RPMI7951 (cell line): ENCODE measurements at places on chromosomes 2 and 18. TPM values are rescaled to one million over a fixed set of nuclear protein-coding genes. Genes with fewer than 3 reads are reported as not detected.

LIMS3 gene
- 3.0 and 3.1 TPM in 2 replicates for total RNA-seq

- DNase-seq, result no peak
Measured at GRCh38 chr18:75141734-75142133, 67.2 kb downstream of the PTGR3 start.

- no peak for DNase-seq
Measured at GRCh38 chr18:1273469-1273868, 368.8 kb downstream of the ADCYAP1 start.

SERPINB5 gene
- not detected in 2 replicates for total RNA-seq

GRCh38 chr2:138032334-138032733, 68.1 kb downstream of the HNMT start:
- DNase-seq, result no peak

DNA sequence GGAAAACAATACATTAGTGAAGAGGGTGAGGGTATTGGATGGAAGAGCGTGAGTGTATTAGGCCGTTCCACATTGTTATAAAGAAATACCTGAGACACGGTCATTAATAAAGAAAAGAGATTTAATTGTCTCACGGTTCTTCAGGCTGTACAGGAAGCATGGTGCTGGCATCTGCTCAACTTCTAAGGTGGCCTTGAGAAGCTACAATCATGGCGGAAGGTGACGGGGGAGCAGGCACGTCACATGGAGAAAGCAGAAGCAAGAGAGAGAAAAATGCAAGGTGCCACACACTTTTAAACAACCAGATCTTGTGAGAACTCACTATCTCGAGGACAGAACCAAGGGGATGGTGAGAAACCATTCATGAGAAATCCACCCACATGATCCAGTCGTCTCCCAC, 18.2 kb downstream of the HPCAL1 start:
- DNase-seq, result no peak

- no peak for DNase-seq
Measured at GRCh38 chr2:61221819-61222218, 59.8 kb downstream of the C2orf74 start.

GRCh38 chr2:137675584-137676327, 288.5 kb upstream of the HNMT start:
- no peak for DNase-seq

DOCK10 gene
- 42.8 and 45.6 TPM in 2 replicates for total RNA-seq

ZEB2 gene
- 24.0 and 32.3 TPM in 2 replicates for total RNA-seq

- no peak for DNase-seq
Measured at GRCh38 chr2:157787364-157787938, 88.7 kb downstream of the ACVR1 start.

DOK1 gene
- 1.8 and 3.1 TPM in 2 replicates for total RNA-seq

- no peak for DNase-seq
Measured at GRCh38 chr18:22817844-22818243, 115.3 kb upstream of the RBBP8 start.

CKAP2L gene
- 47.1 and 61.9 TPM in 2 replicates for total RNA-seq

MGAT5 gene
- 23.9 and 31.0 TPM in 2 replicates for total RNA-seq

ABCG5 gene
- total RNA-seq, result not detected in 2 replicates

STAMBP gene
- 39.6 and 50.2 TPM in 2 replicates for total RNA-seq

DNA sequence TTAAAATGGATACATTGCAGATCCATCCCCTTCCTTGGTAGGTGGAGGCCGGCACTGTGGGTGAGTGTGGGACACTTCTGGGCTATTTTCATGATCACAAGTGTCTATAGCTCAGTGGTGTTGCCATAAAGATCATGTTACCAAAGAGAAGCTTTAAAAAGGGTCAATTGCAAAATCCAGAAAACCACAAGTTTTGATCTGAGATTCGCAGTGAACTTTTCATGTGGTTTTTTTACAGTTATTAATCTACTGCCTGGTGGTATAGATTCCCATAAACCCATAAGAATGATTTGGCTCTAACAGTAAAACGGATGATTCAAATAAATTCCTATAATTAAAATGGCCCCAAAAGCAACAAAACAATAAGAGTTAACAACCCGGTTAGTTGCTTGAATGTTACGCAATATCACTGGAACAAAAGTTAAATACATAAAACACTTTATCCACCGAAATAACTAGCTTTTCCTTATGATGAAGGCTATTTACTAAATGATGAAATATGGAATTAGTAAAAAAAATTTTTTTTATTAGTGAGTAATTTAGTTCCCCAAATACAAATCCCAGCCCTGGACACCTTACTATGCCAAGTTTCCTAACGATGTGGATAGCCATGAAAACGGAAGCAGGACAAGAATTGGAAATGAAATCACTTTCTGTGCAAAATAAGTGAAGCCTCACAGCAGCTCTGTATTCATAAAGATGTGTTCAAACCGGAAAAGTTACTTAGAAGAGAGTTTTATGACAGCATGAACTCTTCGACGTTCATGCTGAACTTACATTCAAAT, 95.6 kb upstream of the THOC1 start:
- peak; percentile 93 for DNase-seq

DNA sequence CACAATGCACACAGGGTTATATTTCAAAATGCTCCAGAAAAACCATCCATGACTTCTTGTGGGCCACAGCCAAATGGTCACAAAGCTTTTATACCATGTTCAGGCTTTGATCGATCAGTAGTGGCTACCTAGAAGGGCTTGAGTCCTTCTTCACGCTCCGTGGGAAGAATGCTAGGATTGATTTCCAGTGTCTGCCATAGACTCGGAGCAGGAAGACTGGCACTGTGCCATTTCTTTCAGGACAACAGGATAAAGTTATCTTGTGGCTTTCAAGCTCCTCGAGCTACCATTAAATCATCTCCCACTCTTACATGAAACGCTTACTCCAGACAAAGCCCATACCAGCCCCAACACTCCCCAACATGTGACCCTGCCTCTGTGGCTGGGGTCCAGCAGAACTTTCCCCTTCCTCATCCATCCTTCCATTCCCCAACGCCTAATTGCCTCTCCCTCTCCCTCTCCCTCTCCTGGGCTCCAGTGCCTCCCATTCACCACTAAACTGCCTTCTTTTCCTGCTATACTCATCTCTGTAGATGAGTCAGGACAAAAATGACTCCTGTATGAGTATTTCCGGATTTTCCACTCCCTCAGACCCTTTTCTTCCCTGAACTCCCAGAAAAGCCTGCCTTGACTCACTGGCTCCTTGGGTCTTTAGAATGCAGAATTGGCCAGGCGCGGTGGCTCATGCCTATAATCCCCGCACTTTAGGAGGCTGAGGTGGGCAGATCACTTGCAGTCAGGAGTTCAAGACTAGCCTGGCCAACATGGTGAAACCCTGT, 40.9 kb downstream of the ADD2 start:
- peak; percentile 70 for DNase-seq

DNA sequence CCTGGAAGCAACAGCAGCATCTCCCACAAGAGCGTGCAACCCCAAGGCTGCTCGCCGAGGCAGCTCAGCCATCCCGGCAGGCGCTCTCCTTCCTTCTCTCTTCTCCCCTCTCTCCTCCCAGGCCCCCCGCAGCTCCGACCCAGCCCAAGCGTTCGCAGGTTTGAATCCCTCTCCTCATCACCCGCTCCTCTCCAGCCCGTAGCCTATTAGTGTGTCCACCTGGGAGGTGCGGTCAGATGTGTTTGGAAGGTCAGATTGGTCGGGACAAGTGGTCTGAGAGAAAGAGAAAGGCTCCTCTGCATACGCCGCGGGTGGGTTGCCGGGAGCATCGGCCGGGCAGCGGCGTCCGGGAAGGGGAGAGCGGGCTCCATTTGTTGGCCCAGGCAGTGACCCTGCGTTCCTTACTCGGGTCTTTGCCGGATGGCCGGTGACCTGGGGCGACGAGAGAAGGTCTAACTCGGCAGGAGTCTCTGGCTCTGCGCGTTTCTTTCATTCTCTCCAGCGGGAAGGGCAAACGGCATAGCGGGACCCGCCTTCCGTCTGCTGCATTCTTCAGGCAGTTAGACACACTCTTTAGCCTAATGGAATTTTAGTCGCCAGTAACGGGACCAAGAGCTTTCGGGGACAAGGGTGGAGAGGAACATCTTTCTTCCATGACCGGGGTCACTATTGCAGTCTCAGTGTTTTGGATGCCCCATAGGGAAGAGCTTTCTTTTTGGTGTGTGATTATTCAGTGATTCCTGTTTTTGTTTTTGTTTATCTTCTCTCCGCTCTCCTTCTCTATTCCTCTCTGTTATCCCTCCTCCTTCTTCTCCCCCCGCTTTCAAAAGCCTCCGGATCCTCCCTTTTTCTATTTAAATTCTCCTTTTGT, 1.1 kb upstream of the TMEFF2 start:
- peak; percentile 44 for DNase-seq

GRCh38 chr2:171325886-171326585, 107.8 kb downstream of the METTL8 start:
- DNase-seq, result no peak

DNA sequence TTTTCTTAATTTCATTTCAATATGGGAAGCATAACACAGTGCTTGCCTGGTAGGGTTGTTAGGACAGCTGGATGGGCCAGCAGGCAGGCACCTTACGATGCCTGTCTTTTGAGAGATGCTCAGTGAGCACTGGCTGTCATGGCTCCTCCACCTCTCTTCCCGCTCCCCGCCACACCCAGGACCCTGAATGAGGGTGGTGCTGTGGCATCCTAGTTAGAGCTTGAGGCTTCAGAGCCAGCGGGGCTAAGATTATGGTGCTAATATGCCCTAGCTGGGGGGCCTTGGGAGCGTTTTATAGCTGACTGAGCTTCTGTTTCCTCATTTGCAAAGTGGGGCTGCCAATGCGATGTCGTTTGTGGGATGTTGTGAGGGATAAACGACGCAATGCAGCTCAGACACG, 37.7 kb downstream of the ASB1 start:
- no peak for DNase-seq

DNA sequence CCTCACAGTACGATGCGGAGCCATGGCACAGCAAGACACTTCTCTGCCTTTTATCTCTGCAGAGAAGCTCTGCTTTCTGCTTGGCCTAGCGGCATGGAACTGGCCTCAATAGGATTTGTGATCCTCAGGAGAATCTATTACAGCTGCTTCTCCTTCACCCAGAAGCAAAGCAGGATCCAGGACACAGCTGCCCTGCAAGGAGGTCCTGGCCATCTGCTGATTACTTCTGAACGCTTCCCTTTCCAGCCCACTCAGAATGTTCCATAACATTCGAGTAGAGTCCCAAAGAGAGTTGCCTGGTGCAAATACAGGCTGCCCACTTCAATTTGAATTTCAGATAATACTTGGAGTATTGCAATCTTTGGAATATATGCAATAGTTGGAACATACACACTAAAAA, 29.2 kb upstream of the KCNS3 start:
- no peak for DNase-seq

DNA sequence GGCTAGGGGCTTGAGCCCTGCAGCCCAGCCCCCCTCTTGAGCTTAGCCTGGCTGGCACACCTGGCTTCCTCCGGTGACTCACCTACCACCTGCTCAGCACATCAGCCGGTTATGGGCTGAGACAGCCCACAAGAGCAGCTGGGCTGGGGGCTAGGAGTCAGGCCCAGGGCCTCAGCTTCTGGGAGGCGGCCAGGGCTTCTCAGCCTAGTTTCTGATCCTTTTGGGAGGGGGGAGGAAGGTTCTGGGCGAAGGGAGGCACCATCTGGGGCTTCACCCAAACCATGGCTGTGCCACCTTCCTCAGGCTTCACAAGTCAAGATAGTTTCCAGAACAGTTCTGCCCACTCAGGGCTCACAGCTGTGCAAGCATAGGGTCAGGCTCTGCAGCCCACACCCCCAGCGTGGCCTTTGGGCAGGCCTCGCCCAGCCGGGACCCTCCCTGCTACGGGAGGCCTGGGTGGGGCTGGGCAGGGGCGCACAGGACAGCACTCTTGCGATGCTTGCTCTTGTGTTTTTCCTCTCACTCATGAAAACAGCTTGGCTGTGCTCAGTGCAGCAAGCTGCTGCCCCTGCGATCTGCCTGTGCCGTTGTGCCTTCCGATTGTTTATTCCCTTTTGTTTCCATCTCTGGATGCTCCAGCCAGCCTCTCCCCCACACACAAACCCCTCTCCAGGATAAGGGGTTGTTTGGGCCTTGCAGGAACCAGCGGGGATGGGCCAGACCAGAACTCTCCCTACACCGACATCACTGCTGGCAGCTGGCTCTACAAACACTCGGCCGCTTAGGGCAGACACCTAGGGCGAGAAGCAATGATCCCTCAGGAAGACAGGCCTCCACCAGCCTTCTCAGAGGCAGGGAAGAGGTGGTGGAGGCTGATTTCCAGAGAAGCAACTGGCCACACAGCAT, 26.1 kb upstream of the SEMA4C start:
- DNase-seq, result no peak

GRCh38 chr2:186590350-186590758, 498 bp downstream of the ITGAV start:
- no peak for DNase-seq

GRCh38 chr2:206982360-206982955, 43.1 kb downstream of the CPO start:
- no peak for DNase-seq

GRCh38 chr2:19409046-19409445, 50.6 kb upstream of the OSR1 start:
- peak; percentile 71 for DNase-seq

- DNase-seq, result no peak
Measured at GRCh38 chr18:45024357-45025088, 343.8 kb downstream of the SETBP1 start.

DNA sequence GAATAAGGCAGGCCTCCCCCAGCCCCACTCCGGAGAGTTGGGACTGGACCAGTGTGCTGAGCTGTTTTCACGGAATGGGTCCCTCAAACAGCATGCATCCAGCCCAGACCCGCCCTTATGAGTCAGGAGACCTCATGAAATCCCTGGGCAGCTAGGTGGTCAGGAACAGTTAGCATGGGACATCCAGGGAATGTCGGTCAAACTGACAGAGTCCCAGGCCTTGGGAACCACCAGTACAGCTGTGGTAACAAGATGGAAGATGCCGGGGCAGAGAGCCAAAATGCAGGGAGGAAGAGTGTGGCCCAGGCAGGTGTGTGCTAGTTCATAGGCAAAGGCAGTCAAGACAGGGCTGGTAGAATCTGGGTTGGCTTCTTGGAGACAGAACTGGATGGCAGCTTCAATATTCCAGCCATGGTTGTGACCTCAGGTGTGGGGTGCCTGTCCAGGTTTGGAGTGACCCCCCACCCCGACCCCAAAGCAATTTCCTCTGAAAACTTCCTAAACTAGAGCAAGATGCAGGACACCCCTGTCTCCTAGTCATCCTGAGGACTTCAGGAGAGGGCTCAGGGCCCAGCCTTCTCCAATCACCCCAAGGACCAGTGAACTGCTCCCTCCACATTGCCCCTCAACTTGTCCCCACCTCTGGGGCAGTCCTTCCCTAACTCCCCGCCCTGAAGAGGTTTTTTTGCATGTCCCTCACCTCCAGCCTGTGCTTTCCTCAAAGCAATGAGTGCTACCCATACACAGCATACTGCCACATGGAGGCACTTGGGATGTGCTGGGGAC, 46.5 kb downstream of the KCNIP3 start:
- no peak for DNase-seq

GRCh38 chr2:219615036-219615435, 12.4 kb upstream of the SLC4A3 start:
- no peak for DNase-seq

- DNase-seq, result peak; percentile 79
Measured at GRCh38 chr2:32135409-32135808, 30.3 kb upstream of the SLC30A6 start.

DNA sequence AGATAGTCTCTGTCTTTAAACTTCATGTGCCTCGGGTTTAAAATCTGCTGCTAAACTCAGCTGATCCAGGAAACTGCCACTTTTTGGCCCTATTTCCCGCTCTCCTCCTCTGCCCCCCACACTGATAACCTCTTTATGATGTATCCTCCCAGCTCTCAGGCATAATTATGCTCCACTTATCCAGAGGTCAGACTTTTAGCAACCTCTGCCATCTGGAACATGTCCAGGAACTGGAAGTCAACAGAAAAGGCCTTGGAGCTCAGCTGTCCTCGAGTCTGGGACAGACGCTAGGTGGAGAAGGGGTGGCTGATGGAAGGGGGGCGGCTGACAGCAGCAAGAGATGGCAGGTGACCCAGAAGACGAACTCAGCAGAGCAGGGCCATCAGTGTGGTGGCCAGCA, 41.2 kb downstream of the ASAP2 start:
- DNase-seq, result peak; percentile 37
